ENCODE measurements at places on chromosomes 16 and 17.

- DNase-seq = no peak
These were observed 384.3 kb downstream of the RBFOX1 start for GRCh38 chr16:7716660-7717550.

DNA sequence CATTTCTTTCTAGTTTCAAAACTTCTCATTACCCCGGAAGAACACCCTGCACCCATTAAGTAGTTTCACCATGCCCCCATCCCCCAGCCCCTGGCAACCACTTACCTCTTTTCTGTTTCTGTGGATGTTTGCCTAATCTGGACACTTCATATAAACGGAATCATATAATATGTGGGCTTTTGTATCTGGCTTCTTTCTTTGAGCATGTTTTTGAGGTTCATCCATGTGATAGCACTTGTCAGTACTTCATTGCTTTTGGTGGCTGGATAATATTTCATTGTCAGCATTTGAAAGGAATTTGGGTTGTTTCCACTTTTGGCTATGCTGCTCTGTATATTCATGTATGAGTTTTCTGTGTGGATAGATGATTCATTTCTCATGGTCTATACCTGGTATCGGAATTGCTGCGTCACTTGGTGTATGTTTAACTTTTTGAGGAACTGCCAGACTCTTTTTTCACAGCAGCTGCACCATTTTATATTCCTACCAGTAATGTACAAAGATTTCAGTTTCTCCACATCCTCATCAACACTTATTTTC lies 30.0 kb upstream of the SLC5A10 start:
- DNase-seq = no peak

DNA sequence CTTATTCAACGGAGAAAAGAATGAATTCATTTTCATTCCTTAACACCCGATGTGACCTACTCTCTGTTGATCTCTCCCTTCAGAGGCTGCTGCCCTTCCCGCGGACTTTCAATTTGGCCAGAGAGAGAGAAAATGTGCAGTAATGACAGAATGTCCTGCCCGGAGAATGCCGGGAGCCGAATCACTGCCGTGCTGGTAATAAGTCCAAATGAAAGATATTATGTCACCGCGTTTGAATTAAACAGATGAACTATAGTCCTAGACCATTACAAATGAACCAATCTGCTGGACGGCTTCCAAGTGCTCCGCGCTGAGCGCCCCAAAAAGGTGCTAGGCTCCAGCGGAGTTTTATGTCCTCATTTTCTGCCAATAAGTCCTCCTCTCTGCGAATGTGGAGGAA lies 14.7 kb upstream of the C16orf82 start:
- no peak for DNase-seq

- no peak for DNase-seq
These were observed 28.2 kb downstream of the SNN start for GRCh38 chr16:11696266-11697012.

GRCh38 chr17:50095626-50096037 lies 481 bp downstream of the PDK2 start:
- DNase-seq = no peak

GRCh38 chr16:46982335-46982734 lies 8.9 kb upstream of the DNAJA2 start:
- no peak for DNase-seq

DNA sequence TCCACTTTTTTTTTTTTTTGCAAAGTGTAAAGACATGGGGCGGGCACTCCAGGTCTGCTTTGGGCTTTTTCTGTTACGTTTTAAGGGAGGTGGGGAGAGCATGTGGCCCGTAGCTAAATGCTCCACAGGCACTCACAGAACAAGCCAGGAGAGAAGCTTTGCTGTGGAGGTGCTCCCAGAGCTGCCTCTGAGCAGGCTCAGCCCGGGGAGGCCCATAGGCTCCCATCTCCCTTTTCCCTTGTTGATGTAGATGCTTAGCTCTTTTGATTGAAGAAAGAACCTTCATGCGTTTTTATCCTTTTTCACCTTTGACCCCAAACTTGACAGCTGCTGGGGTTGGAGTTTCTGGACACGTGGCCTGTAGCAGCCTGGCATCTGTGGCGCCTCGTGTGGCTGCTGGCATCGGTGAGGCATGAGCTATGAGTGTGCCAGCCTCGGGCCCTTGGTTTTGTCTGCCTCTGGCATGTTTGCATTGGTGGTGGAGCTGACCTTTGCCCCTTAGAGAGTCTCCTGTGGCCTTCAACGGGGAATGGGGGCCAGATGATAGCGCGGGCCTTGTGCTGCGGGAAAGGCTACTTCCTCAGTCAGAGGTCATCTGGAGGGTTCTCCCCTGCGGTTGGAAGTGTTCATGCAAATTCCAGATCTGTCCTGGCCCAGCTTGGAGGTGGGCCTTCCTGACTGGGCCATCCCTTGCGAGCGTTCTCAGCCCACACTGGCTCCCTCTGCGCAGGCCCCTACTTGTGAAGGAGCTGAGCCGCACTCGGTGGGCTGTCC lies 20.0 kb upstream of the IL17C start:
- no peak for DNase-seq

- no peak for DNase-seq
These were observed 1226.0 kb downstream of the CDH8 start for GRCh38 chr16:60810250-60810649.

- DNase-seq = no peak
These were observed 2.2 kb upstream of the ZNF23 start for GRCh38 chr16:71464231-71464630.

DNA sequence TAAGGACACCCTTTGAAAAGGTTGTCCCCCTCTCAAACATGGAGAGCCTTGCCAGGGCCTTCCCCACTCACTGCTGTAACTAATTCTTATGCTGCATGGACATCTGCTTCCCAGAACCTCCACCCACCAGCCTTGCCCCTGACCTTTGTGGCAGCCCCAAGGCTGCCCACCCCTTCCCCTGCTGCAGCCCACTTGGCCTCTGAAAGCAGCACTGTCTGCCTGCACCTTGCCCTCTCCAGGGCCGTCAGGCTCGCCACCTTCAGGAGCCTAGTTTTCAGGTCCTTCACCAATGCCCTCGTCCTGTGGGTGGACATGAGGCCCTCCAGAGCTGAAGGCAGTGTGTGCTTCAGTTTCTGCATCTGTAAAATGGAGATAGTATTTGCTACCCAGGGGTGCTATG lies 2.7 kb upstream of the CORO1A start:
- DNase-seq = no peak

DNA sequence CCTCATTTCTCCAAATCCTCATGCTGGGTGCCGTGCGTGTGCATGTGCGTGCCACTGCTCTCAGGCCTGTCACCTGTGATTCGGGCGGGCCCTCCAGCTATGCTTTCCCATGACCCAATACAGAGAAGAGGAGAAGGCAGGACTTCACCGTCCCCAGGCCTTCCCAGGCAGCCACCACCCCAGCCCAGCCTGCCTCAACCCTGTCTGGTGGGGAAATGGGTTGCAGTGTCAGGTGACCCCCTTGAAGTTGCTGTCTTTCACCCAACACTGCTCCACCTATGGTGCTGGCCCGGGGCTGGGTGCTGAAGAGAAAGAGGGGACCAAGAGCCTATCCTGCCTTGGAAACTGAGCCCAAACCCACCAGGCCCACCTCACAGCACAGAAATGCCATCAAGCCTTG lies 94.7 kb downstream of the GOSR1 start:
- no peak for DNase-seq

GRCh38 chr16:84817206-84817605 lies 2.6 kb upstream of the CRISPLD2 start:
- DNase-seq = no peak

DNA sequence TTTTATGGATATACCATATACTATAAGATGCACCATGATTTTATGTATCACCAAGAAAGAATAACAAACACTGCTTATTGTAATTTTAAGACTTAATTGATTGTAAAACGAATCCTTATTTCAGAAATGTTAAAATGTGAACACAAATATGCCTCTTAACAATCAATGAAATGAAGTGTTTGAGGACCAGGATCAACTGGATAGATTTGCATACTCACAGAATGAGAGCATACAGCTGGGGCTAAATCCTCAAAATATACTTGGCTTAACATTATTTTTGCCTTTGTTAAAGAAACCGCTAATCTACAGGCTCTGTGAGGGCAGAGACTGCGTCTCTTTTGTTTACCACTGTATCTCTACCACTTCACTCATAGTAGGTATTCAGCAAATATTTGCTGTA lies 93.6 kb downstream of the SPACA3 start:
- no peak for DNase-seq

GRCh38 chr17:10640475-10640874 lies 16.6 kb downstream of the MYH3 start:
- DNase-seq = no peak

DNA sequence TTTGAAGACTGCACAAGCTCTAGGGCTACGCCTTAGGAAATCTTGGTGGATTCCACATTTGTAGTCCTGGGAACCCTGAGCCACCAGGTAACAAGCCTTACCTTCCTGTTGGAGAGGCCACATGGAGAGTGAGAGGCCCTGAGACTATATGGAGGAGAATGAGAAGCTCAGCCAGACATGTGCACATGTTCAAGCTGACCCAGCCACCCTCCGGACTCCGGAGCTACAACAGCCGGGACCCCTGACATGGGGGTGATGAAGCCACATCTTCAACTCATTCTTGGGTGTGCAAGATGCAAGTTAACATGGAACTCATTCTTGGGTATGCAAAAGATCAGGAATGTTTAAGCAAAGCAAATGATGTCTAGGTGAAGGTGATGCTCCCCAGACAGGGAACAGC lies 62.7 kb downstream of the GNA13 start:
- no peak for DNase-seq

DNA sequence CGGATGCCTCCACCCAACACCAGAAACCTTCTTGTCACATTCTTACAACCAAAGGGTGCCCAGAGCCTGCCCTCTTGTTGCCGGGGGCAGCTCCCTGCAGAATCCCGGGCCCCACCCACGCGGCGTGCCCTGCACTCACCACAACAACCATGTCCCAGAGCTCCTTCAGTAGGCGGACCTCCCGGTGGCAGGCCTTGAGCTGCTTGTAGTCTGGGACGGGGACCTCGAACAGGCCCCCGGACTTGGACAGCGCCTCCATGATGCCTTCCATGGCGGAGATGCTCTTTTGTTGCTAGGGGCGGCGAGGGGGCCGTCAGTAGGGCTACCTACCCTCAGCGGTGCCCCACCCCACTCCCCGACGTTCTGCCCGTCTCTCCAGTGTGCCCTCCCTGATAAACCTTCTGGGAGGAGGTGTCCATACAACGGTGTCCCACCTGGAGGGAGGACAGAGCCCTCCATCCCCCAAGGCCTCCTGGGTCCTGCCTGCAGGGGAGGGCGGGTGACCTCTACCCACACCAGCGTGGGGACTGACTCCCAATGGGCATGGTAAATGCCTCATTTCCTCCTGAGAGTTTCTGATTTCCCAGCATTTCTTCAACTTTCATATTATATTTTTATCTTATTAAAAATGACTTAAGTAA lies 52.2 kb downstream of the DNAH17 start:
- no peak for DNase-seq

GRCh38 chr16:88785106-88785924 lies at the start of gene PIEZO1:
PIEZO1 (minus strand) TSS chr16:88785220; CDS start chr16:88784964, 256 bp downstream.
- no peak for DNase-seq

DNA sequence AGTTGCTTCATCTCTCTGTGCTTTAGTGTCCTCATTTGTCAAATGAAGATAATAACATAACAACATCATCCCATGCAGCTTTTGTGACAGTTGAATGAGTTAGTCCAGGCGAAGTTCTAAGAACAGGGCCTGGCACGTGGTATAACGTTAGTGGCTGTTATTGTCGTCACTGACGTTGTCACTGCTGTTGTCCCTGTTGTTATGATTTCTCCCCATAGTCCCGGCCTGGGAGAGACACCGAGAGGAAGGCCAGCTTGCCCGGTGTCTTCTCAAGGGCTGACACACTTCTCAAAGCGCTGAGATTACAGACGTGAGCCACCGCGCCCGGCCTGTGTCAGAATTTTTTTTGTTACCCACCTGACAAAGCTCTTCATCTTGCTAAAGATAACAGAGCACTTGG lies 29.9 kb downstream of the ABR start:
- no peak for DNase-seq

GRCh38 chr17:73801455-73802100 lies 157.3 kb upstream of the SDK2 start:
- no peak for DNase-seq

DNA sequence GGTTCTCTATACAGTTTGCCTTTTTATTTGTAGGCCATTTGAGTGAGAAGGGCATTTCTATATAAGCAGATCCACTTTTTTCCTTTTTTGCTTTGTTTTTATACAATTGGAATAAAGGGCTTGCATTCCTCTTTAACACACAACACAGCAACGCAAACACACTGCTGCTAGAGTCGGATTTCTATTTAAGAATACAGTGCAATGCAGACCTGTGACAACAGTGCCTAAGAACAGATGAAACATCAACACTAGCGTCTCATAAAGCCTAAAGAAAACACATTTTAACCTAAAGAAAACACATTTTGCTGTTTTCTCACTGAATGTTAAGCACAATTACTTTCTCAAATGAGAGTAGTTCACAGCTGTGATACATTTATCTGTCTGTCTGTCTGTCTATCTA lies 1141.1 kb downstream of the CDH11 start:
- DNase-seq = no peak

DNA sequence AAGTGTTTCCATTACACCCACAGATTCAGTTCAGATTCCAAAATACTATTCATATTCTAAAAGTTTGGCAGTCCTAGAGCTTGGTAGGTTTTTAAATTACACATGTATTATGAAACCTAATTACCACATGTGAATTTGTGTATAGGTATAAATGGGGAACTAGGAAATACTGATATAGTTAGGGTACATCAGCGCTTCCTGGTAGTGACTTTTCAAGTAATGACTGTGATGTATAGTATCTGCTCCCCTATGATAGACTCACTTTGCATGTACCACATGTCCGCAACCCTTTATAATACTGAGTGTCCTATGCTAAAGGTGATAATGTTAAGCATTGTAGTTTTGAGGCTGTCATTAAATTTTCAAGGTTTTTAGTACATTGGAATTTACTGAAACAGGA lies 22.9 kb downstream of the CDK12 start:
- DNase-seq = no peak

GRCh38 chr16:4160658-4161430 lies 44.6 kb upstream of the ADCY9 start:
- DNase-seq = no peak

DNA sequence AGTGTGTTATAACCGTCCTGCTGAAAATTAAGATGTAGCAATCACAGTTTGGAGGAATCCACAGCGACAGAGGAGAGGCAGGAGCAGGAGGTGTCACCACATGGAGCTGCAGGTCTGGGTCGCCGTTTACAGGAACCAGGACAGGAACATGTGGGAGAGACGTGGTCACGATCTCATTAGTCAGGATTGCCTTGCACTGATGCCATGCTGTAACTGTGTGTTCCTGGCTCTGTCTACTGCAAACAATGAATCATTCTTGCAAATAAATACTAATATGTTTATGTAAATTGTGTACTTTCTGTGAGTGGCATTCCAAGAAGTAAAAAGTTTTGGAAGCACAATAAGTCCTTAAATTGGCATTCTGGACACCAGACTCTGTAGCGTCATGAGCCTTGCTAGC lies 271.8 kb downstream of the CPPED1 start:
- DNase-seq = no peak

GRCh38 chr17:43044024-43044423 lies 19.0 kb downstream of the RND2 start:
- no peak for DNase-seq

GRCh38 chr17:74210191-74211140 lies 2.9 kb upstream of the TTYH2 start:
- no peak for DNase-seq
